AG08395 (cell line): ENCODE measurements at places on chromosomes 4 and X.

DNA sequence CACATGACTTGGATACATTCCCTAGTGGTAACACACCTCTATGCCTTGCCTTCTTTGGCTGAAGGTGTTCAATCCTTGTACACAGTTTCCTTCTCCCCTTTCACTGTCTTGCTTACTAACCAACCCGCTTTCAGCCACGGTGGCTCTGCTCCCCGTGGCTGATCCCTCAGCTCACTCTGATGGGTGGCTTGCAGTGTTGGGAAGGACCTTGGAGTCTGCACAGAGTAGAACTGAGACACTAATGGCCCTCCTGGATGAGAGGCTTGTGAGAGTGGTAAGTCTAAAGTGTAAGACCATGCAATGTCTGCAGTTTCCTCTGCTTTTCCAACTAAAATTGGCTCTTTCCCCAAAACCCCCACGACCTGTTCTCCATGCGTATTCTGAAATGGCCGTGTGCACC, 46.0 kb upstream of the GNPDA2 start:
- no peak for DNase-seq

DNA sequence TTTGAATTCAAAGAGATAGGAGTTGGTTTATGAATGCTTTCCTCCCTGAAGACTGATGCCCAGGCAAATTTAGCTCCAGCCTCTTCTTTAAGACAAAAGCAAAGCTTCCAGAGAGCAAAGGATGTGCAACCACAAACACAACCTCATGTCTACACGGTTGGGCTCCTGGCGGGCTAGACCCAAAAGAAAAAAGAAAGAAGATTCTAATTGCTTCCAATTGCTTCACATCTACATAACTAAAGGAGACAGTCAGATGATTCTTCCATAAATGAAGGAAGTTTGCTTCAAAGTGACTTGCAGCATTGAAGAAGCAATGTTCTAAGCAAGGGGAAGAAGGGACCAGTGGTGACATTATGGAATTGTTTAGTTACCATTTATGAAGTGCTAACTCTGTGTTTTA, 1603.0 kb upstream of the TENM3 start:
- no peak for DNase-seq

GRCh38 chr4:75729836-75730235, 5.5 kb downstream of the USO1 start:
- DNase-seq: no peak

DNA sequence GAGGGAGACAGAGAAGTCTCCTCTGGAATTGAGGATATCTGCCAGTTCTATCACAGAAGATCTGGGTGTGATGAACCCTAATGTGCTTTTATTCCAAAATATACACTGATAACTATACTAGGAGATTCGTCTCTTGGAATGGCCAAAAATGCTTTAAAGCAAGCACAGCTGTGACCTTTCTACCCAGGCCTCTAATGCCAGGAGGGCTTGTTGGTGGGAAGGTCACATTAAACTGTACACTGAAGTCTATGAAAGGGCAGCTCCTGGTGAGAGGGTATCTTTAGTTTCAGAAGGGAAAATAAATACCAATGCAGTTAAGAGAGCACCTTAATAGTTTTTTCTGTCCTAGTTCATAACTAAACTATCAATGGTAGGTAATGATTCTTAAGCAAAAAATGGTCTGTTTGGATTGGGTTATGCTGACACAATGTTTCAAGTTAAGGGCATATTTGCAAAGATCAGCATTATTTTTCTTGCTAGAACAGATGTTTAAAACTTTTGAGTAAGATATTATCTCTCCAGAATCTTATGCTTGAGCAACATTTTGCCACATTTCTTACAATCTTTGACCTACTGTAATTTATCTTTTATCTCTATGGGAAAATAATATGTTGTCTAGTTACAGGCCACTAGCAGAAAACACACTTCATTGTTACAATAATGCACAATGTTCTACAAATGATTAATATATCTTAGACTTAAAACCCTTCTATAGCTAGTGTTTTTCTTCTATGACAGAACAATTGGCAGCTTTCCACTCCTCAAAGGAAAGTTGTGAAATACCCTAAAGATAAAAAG, 59.6 kb downstream of the SEC24D start:
- DNase-seq: no peak

GRCh38 chrX:116427978-116428377, 8.4 kb upstream of the SLC6A14 start:
- DNase-seq: no peak

DNA sequence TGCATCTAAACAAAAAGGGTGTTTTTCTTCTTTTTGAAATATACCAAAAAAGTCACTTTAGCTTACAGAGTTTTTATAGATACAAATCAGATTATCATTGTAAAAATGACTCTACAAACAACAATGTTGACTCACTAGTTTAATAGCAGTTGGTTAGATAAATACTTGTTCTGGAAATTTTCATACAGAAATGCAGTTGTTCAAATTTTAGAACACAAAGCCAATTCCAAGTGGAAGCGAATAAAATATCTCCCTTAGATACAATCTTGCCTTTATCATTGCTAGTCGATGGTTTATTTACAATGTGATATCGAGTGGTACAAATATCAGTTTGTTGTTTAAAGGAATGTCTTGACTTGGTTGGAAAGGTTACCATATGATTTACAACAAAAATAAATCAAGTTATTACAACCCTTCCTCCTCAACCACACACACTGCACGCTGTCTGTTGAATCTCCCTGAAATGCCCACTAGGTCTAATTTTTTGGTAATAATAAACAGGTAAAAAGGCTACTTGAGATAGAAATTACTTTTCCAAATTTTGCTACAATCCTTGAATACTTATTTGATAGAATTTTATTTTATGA, 114.8 kb downstream of the CDS1 start:
- peak; percentile 20 for DNase-seq

DNA sequence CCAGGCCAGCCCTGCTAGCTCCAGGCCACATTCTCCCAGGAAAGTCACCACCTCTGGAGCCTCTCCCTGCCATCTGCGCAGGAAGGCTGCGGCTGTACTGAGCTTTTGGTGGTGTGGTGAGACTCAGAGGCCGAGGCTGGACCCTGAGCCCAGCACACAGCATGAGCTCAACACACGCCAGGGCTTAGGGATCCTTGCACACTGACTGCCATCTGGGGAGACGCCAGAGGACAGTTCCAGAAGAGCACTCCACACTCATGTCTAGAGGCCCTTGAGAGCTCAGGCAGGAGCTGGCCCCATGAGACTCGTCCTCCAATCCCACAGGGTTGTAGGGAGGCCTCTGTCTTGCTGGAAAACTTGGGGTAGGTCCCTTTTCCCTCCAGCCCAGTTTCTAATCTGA, 40.6 kb downstream of the ABLIM2 start:
- DNase-seq: no peak

DNA sequence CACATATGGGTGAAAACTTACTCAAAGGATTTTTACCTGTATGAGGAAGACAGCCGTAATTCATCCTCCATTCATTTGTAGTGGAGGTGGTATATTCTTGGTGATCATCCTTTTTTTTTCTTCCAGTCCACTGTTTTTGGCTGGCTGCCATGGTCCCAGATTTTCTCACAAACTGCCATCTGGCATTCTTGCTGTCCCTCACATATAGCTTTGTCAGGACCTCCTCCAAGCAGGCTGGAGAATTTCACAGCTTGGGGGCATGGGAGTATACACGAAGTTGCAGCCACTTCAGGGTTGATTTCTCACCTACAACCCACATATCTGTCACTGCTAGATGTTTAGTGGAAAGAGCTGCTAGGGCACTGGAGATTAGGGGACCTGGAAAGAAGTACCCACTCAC, 401.0 kb downstream of the IL1RAPL1 start:
- no peak for DNase-seq

DNA sequence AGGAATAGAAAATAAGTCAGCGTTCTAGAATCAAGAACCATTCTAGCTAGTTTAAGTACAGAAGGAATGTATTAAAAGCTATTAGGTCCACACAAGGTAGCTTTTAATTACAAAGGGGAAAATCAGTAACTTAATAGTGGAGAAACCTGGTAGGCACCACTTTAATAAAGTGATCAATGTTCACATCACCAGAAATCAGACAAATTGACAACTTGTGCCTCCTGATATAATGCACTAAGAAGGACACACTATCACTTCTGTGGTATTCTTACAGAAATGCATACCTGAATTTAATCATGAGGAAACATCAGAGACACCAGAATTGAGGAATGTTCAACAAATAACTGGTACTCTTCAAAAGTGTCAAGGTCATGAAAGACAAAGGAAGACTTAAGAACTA, 54.9 kb downstream of the NYX start:
- no peak for DNase-seq

DNA sequence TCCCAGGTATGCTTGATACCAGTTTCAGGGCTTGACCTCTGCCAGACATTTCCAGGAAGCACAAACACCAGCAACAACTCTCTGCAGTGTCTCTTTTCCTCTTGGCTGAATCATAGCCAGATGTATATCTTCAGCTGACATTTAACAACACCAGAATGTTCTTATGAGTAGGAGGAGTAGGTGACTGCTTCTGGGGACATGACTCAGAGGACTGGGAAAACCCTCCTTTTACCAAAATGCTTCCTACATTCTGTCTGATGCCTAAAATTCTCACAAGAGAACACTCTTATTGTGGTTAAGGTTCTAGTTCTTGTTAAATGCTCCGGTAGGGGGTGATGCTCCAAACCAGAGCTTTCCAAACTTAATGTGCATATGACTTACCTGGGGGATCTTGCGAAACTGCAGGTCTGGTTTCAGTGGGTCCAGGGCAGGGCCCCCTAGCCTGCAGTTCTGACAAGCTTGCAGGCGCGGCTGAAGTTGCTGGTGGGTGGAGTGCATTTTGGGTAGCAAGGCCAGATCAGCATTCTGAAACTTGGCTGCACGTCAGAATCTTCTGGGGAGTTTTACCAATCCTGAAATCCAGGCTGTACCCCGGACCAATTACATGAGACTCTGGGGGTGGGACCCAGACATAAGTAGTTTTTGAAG, 329.3 kb upstream of the RPS6KA3 start:
- peak; percentile 16 for DNase-seq

DNA sequence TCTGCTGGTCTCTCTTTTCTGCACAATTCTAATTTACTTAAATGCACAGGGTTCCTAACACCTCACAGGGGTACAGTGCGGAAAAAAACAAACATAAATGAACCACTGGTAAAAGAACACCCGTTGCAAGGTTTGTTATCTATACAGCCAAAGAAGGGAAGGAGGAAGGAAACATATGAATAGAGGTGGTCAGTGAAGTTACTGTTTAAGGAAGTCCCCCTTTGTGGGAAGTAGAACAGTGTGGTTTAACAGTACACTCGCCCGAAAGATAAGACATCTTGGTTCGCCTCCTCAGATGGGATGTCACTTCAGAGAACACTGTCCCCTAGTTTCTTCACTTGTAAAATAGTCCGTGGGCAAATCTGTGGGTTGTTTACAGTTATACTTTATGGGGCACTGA, 57.5 kb downstream of the TEC start:
- no peak for DNase-seq

GRCh38 chr4:181957088-181957487, 286.1 kb upstream of the TENM3 start:
- DNase-seq: peak; percentile 69

GRCh38 chr4:159269956-159270355, 167.1 kb downstream of the RAPGEF2 start:
- DNase-seq: no peak

DNA sequence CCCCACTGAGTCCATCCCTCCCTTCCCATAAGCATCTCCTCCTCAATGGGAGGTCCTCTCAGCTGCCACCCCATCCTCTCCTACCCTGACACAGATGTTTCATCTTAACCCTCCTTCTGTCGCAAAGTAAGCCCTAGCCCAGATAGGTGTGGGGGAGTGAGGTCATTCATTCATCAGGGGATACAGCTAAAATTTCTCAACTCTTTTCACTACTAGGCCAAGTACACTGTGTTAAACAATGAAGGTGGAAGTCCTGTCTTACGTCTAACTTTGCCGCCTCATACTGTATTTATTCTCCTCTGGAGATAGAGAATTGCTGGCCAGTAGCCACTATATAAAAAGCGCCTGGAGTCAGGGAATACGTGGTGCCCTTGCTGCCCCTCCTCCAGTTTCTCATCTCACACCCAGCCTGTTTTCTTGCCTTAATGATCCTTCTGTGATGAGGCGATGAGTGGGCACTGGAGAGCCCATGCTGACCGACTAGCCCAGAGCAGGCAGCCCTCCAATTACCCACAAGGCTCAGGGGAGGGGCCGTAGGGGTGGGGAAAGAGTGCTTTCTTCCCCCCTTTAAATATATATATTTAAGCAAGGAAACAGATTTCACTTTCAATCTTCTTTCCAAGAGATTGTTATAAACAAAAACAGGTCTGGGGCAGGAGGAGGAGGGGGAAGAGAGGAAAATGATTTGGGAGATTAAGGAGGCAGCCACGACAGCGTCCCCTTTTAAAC, 149.5 kb downstream of the PJA1 start:
- DNase-seq: no peak

GRCh38 chrX:9966775-9967408, at the start of gene CLDN34:
CLDN34 (plus strand) TSS chrX:9967358; CDS start chrX:9967358, 0 bp downstream.
- no peak for DNase-seq

GRCh38 chr4:125483278-125483677, 168.5 kb downstream of the FAT4 start:
- DNase-seq: no peak

GRCh38 chr4:4446434-4446833, 59.5 kb downstream of the NSG1 start:
- peak; percentile 23 for DNase-seq

- DNase-seq: no peak
Measured at GRCh38 chrX:19283597-19284339, 60.0 kb upstream of the PDHA1 start.

- DNase-seq: peak; percentile 52
Measured at GRCh38 chr4:137664046-137664387, 131.7 kb upstream of the PCDH18 start.

DNA sequence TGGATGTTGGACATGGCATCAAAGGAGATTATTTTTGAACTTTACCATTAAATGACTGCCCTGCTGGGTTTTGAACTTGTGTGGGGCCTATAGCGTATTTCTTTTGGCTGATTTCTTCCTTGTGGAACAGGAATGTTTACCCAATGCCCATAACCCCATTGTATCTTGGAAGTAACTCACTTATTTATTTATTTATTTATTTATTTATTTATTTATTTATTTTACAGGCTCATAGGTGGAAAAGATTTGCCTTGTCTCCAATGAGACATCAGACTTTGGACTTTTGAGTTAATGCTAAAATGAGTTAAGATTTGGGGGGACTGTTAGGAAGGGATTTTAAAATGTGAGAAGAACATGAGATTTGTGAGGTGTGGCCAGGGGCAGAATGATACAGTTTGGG, 273.1 kb downstream of the SLITRK2 start:
- DNase-seq: no peak

DNA sequence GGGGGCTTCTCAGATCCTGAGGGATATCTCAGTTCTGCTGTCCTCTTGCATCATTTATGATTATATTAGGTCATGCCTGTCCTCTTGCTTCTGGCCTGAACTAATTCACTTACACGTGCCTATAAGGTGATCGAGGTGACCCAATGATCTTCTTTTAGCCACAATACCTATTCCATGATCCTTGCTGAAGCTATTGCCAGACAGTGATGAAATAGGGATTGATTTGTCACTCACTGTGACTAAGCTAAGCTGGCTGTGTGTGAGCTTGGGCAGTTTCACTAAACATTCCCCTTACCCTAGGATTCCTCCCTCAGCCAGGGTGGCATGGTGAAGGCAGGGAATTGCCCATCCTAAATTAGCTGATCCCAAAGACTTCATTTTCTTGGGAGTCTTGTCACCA, 19.0 kb downstream of the HADH start:
- peak; percentile 20 for DNase-seq

- no peak for DNase-seq
Measured at GRCh38 chrX:54785901-54786300, 12.2 kb downstream of the ITIH6 start.

- no peak for DNase-seq
Measured at GRCh38 chr4:69536980-69537379, 41.3 kb upstream of the UGT2B4 start.
